ENCODE measurements at places on chromosomes 7 and 10.

GRCh38 chr7:125020801-125021200, 91.2 kb upstream of the POT1 start:
- no peak for DNase-seq

DNA sequence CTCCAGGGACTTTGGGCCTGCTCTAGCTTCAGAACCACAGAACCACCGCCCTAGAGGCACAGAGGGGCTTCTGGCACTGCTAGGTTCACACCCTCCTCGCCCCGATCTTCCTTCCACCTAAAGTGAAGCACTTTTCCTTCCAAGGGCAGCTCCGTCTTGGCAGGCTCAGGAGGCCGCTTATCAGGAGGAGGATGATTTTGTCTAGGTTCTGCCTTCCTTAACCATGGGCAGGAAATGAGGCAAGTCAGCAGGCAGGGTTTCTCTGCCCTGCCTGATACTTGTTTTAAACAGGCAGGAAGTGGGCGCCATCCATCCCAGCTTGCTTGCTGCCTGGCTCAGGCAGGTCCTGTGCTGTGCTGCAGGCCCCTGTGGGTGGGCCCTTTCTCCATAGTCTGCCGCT, 8.3 kb upstream of the ATP6V0E2 start:
- DNase-seq: peak; percentile 41

GRCh38 chr7:157559596-157560257, 222.9 kb downstream of the DNAJB6 start:
- DNase-seq: no peak

GRCh38 chr7:91527460-91527859, 263.2 kb downstream of the FZD1 start:
- DNase-seq: no peak

- DNase-seq: no peak
These were observed 81.3 kb downstream of the ZRANB1 start for GRCh38 chr10:125023255-125023654.
